Skin of body (tissue), 3 donors: ENCODE measurements at places on chromosomes 6 and 20. TPM values are rescaled to one million over a fixed set of nuclear protein-coding genes. Genes with fewer than 3 reads are reported as not detected.
A peak's percentile ranks its signal among the peaks of the same experiment; 100 is the strongest.

DNA sequence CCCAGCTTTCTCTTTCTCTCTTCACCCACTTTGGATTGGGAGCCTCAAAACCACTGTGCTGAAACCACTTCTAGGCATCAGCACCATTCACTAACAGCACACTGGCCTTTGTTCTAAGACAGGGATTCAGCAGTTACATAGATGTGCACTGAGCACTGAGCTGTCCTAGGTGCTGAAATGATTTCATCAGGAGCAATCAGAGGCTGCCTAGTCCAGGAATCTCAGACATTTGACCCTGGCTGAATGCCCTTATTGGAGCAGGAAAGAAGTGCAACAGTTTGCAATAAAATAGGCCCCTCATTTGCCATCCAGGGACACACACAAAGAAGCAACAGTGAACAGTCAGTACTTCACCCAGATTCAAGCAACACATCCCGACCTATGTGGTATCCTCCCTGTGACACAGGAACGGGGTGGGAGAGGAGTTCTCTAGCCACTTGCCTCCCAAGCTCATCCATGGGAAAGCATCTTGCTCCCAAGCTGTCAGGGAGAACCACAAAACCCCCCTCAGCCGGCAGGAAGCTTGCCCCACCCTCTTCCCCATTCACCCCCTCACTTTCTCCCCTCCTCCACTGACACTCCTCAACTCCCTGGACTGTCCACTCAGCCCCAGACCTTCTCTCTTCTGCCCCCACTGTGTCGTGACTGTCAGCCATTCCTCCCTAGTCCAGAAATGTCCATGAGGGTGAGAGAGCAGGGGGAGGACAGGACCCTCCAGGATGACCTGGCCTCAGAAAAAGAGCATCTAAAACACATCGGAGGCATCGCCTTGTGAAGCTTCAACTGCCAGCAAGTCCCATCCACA is 304.4 kb downstream of the PREX1 start:
- DNase-seq: peak; percentile 63

- no peak for DNase-seq
These were observed 32.1 kb downstream of the MOCS1 start for GRCh38 chr6:39902136-39902535.

DNA sequence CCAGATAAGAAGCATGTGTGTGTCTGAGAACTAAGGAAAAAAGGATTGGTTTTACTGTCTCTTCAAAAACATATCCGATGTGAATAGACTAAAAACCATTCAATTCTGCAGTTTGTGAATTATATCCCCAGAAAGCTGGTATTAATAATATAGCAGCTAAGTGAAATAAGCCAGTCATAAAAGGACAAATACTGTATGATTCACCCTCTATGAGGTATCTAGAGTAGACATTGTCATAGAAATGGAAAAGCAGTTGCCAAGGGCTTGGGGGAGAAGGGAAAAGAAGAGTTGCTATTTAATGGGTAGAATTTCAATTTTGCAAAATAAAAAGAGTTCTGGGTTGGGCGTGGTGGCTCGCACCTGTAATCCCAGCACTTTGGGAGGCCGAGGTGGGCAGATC is 137.5 kb downstream of the ATXN1 start:
- DNase-seq: no peak

GRCh38 chr6:22411376-22412105 is 114.7 kb upstream of the PRL start:
- DNase-seq: peak; percentile 86

The PDYN gene
- total RNA-seq: not detected

The TMEM181 gene
- 20.1 TPM for total RNA-seq

GRCh38 chr6:125807293-125807692 is 16.5 kb downstream of the NCOA7 start:
- DNase-seq: no peak

The CST2 gene
- not detected for total RNA-seq

DNA sequence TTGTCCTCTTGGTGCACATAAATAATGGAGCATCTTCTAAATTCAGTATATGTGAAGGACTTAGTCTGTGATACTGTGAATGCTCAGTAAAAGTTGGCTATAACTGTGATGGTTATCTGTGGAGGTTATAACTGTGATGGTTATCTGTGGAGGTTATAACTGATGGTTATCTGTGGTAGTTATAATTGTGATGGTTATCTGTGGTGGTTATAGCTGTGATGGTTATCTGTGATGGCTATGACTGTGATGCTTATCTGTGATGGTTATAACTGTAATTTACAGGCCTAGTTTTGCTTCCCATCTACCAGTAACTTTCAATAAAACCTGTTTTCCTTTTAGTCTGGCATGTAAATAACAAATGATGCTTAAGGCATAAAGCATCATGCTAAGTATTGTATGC is 16.5 kb downstream of the PTK7 start:
- no peak for DNase-seq

GRCh38 chr6:152897807-152898399 is 84.9 kb downstream of the FBXO5 start:
- no peak for DNase-seq

The BACH2 gene
- 11.9 TPM for total RNA-seq

- no peak for DNase-seq
These were observed 206.4 kb upstream of the SUPT3H start for GRCh38 chr6:45584127-45584526.

DNA sequence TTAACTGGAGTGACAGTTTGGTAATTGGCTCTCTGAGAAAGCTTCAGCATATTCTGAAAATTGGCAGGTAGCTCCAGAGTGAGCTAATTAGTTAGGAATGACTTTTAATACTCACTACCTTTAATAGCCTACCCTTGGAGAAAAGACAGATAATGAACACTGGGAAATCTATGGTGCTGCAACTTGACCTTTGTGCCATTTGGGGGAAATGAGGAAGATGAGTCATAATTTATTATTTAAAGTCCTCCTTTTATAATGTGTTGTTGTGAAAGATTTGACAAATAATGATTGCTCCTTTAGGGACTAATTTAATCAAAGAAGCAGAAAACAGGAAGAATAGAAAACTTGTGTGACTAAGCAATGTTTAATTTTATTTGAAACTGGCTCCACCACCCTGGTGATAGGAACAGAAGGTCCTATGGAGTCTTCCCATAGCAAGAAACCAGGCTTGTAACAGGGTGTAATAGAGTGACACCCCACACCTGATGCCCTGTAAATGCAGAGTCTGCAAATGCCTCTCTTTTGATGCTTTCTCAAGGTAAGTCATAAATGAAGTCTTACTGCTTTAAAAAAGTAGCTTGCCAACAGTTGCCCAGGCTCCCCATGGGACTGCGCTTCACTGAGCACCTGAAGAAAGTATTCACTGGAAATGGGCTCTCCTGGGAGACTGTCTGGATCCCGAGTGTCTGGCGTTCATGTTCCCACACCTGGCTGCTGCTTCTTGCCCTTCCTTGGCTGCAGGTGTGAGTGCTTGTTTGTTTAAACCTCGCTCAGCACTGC is 134.4 kb downstream of the LRRC1 start:
- no peak for DNase-seq

DNA sequence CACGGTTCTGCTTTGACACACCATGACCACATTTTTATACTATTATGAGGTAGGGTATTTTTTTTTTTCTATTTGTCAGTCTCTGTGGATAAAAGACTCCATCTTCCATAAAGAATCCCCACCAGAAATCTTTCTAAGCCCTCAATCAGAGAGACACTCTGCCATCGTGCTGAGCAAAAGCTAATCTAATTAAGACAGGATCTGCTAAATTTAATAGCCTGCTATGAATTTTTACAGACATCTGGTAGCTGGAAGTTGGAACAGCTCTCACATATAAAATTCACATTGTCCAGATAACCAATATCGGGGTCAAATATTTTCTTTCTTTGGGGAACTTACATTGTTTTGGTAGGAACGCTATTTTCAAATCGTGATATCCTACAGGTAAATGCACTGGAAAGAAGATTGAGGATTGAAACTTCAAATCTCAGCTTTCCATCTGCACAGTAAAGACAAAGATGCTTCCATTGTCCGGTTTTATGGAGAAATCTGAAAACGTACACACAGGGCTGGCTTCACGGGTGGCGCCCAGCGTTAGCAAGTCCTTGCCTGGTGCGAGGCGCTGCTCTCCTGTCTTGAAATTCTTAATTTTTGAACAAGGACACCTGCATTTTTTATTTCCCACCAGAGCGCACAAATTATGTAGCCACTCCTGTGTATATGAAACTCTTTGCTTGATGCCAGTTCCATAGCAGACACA is 573.8 kb upstream of the NOX3 start:
- DNase-seq: no peak

The DOK5 gene
- total RNA-seq: 11.1 TPM

- DNase-seq: no peak
These were observed 12.7 kb upstream of the HLA-DRB1 start for GRCh38 chr6:32602383-32602782.

- peak; percentile 89 for DNase-seq
These were observed at the start of gene PDE7B for GRCh38 chr6:135851442-135852271. Gene PDE7B, plus strand, starts transcription at chr6:135851701.

DNA sequence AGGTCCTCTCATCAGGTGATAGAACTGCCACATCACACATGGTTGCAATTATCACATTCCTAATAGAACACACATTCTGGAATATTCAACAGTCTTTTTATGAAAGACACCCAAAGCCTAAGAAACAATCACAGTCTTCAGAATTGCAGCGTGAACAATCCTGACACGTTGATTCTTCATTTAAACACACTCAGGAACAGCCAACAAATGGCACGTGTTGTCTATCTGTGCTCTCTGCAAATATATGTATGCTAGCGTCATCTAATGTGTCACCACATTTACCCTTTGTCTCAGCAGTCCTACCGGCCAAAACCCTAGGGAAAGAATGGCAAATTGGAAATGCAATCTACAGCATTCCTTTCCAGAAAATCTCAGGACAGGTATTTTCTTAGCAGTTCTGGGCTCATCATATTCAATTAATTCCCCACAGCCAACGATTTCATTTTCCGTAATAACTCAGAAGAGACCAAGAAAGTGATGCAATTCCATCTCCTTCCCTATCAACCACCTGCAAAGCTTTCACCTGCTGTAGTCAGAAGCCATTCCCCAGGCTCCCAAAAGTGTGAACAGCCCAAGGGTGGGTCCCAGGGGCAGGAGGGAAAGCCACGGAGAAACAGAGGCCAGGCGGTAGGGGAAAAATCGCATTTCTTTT is 280.3 kb upstream of the JARID2 start:
- DNase-seq: peak; percentile 47

The OTOR gene
- total RNA-seq: not detected

DNA sequence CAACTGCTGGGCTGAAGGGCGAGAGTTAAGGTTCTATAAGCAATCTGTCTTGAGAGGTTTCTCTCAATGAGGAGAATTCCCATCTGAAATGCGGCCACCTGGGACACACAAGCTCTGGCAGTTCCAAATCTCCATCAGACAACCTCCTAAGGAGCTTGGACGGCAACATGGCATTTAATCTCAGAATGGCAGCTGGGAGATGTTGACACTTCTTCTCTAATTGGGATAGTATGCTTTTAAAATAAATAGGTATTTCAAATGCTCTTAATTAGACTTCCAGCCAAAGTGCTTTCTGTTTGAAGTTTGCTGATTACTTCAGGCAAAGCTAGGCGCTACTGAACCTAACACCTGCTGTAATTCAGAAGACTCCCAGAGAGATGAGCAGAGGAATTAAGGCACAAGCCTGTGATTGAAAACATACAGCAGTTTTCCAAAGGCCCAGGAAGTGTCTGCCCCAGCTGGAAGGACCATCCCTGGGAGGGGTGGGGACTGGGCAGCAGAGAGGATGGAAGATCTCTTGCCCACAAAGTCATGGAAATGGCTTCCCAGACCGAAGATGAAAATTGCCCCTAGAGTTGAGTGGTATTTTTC is 59.1 kb upstream of the KCNK16 start:
- DNase-seq: no peak

DNA sequence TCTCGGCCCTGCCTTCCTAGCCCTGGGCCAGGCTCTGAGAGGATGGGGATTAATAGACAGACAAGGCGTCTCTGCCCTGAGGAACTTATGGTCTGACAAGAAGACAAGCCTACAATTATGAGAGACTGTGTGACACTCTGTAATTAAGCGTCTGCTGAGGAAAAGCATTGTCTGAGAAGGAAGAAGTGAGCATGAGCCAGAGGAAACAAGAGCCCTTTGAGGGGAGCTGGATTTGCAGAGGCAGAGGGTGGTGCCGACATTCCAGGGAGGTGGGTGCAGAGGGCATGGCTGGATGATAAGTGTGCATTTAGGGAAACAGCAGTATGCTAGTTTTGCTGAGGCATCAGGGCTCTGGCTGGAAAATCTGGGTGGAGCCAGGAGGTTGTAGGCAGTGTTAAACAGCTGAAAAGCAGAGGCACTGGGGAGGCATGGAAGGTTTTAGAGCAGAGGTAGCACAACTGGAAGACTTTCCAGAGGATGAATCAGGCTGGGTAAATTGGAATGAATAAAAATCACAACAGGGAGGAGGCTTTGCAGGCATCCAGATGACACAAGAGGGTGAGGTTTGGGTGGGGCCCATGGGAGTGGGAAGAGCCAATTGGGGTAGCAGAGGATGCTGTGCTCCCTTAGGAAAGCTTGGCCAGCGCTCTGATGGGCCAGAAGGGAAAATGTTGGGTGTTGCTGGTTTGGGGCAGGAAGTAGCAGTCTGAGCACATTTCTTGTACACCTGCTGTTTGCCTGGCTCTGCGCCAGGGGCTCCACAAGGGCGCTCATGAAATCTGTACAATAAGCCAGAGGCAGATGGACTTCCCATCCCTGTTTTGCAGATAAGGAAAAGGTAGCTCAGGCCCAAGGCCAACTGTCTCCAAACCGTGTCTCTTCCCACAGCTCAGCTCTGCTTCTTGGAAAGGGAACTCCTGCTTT is 74.0 kb upstream of the MYL9 start:
- peak; percentile 58 for DNase-seq

The RBPJL gene
- not detected for total RNA-seq

DNA sequence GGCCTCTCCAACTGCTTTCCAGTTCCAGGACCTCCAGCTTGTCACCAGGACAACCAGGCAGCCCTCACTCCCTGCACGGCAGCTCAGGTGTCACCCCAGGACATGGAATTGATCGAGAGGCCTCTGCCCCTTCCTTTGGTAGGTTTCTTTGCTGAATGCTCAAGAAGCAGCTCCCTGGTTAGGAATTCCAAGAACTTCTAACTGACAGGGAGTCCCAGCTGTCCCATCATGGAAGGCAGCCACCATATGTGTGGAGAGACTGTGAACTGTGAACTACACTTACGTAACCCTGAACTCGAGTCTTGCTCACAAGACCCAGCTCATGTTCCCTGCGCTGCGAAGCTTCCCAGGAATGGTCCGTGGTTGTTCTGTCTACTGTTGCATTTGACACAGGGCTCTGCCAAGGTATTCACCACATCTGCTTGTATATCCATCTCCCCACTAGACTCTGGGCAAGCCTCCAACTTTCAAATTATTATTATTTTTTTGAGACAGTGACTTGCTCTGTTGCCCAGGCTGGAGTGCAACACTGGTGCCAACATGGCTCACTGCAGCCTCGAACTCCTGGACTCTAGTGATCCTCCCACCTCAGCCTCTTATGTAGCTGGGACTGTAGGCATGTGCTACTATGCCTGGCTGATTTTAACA is 35.7 kb downstream of the MGME1 start:
- no peak for DNase-seq

- DNase-seq: no peak
These were observed 364.2 kb downstream of the TFAP2B start for GRCh38 chr6:51182827-51183226.
